GM23338 (cell line): ENCODE measurements at places on chromosomes 4 and X. TPM values are rescaled to one million over a fixed set of nuclear protein-coding genes. Genes with fewer than 3 reads are reported as not detected.

DNA sequence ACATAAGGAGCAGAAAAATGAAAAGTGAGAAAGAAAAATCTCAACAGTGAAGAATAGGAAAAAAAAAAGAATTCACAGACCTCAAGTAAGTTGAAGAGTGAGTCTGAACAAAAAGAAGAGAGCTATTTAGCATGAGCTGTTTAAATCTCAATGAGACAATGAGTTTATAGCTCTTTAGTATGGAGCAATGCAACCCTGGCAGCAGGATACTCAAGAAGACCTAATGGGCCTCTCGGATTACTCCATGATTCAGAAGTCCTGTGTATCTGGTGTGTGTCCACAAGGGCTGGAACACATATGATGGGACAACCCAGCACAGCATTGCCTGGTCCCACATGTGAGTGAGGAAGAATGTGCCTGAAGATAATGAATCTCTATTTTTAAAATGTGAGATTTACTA, 563.1 kb upstream of the INTU start:
- peak; percentile 32 for DNase-seq

GRCh38 chr4:54402880-54403480, 173.9 kb downstream of the PDGFRA start:
- peak; percentile 62 for DNase-seq

DNA sequence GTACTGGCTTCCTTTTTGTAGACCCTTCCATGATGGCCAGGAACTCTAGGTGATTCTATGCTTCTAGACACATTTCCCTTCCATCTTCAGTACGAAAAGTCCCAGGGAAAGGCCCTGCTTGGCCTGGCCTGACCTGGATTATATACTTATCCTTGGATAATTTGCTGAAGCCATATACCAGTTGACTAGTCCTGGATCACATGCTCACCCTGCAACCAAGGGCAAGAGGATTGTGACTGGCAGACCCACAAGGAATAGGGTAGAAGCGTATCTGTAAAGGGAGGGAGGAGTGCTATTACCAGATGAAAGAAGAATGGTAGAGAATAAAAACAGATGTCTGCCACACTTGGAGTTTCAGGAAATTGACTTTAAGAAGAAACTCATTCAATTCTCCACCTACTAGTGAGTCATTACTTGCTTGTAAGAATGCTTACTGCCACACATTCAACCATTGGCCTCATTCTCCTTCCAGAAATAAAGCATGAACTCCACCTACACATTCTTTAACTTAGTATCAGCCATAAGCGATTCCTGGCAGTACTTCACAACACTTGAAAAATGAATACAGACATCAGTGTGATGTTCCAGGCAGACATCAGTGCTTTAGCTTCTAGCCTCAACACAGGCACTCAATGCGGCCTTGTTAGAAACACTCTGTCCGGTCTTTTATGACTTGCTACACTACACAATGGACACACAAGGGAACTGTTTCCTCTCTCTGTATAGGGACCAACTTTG, 141.8 kb downstream of the CBR4 start:
- DNase-seq = no peak

DNA sequence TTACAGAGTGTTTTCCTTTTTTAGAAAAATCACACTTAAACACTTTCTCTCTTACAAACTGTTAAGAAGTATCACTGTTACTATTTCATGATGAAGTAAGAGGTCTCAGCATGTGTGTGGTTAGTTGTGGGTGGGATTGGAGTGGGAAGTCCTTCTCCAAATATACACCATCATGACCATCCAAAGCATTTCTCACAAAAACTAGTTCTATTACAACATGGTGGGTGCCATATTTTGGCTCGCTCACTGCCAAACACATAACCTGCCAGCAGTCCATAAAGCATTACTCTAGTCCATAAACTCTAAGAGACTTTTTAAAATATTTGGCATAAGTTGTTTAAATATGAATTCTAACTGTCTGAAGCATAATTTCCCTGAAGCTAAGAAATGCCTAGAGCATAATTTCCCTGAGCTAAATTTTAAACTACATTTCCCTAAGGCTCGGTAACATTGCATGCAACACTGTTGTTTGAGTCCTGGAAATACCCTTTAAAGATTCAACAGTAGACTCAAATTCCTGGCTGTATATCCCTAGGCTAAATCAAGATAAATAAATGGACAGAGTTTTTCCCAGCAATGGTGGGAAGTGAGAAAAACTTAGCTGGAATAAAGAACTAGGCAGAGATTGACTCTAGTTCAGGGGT, 415.0 kb upstream of the INTU start:
- DNase-seq = no peak

GRCh38 chrX:70313503-70313902, 23.6 kb downstream of the KIF4A start:
- DNase-seq = no peak

DNA sequence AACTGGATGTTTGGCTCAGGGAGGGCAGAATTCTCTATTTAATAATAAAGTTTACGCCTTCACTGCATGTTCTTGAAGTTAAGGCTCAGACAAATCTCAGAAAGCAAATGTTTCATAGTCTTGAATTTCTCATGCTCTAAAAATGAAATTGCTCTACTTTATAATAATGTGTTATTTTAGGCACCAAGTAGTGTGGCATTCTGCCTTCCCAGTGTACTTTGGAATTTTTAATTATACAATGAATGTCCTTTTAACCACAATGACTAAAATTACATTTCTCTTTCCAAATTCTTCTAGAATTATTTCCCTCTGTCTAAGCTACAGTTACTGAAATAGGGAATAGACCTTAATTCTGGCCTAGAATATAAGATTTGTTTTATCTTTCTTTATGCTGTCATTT, 97.9 kb upstream of the PDE5A start:
- no peak for DNase-seq

GRCh38 chrX:154761977-154762536, 607 bp upstream of the DKC1 start:
- DNase-seq = no peak

GRCh38 chr4:156677131-156677531, 294.5 kb downstream of the PDGFC start:
- DNase-seq = peak; percentile 80

DNA sequence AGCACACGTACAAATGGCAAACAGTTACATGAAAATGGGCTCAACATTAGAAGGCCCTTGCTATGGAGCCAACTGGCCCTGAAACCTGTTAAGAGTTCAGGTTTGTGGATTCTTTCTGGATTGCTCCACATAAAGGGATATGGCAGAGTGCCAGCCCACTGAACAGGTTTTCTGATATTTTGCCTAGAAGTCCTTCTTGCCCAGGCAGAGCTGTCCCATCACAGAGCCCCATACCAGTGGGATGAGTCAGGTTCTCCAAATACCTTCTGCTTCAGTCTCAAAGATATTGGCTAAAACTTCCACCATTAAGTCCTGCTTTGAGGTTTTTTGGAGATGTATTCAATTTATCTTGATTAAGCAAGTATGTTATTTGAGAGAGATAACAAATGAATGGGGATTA, 146.8 kb upstream of the IL1RAPL2 start:
- no peak for DNase-seq

DNA sequence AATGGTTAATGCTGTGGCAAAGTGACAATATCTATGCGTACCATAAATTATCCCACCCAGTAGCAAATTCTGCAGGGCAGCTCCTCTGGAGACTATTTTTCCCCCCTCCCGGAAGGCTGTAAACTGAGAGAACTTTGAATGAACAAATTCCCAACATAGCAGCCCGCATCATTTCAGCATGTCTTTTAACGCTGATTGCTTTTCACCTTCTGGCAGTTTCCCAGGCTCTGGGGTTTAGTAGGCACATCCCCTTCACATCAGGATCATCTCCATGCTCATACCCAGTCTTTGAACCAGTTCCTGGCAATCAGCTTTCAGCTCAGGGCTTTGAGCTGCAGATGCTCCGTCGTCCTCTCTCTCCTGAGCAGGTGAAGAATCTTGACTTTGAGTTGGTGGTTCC, 26.6 kb upstream of the WDR1 start:
- DNase-seq = no peak

DNA sequence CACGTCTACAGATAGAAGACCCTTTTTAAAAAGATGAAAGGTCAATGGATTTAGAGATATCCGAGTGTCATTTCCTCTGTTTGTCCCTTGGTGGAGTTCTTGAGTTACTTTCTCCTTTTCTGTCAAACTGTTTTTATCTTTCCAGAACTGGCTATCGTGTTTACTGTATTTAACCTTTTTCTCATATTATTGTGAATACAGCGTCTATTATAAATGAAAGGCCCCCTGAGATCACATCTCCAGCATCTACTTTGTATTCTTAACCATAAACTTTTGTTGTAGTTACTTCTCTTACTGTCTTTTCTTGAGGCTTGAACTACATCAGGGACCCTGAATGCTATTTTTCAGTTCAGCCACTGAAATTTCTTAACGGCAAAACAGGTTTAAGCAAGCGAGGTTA, 4.0 kb upstream of the PCDH7 start:
- peak; percentile 69 for DNase-seq

DNA sequence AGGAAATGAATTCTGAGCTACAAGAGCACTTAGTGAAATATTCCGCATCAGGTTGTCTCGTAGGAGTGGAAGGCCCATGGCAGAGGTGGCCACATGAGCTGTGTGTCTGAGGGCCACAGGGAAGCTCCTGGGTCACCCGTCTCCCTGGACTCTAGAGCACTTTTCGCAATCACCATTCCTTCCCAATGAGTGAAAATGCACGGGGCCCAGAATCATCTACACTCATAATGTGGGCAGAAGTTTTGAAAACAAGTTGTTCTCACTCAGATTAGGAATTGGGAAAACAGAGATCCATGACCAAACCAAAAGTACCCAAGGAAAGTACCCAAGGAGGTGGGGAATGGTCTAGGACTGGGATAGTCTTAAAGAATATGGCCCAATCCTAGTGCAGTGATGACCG, 94.4 kb downstream of the SCD5 start:
- DNase-seq = no peak

DNA sequence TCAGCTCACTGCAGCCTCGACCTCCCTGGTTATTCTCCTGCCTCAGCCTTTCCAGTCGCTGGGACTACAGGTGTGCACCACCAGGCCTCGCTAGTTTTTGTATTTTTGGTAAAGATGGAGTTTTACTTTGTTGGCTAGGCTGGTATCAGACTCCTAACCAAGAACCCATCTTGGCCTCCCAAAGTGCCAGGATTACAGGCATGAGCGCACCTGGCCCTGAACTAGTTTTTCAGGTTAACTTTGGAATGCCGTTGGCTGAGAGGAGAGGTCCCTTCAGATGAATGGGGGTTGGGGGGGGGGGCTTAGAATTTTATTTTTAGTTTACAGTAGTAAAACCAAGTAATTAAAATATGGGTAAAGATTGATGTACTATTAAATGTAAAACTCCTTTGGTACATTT, 23.4 kb upstream of the CWH43 start:
- no peak for DNase-seq

DNA sequence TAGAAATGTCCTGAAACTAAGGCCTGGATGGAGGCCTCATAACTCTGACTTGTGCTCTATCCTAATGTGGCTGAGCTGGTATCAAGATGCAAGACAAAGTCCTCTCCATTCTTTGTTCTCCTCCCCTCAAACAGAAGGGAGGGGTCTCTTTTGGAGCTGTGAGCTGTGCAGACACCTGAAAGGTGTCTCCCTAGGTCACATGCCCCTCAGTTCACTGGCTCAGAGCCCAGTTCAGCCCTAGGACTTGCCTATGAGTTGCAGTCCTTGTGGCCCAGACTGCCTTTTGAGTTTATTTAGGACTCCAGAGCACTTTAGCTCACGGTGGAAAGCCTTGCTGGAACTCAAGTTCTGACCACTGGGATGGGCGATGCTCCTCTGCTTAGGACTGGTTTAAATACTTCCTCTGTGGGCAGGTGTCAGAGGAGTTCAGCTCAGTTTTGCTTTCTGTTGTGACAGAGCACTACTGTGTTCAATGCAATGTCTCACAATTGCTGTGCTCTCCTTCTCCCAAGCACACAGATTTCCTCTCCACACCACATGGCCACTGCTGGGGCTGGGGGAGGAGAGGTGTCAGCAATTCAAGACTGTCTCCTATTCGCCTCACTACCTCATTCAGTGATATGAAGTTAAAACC, 84.8 kb upstream of the ZNF827 start:
- DNase-seq = no peak

- DNase-seq = no peak
Observed at GRCh38 chr4:112808001-112808400, 171.1 kb downstream of the LARP7 start.

DNA sequence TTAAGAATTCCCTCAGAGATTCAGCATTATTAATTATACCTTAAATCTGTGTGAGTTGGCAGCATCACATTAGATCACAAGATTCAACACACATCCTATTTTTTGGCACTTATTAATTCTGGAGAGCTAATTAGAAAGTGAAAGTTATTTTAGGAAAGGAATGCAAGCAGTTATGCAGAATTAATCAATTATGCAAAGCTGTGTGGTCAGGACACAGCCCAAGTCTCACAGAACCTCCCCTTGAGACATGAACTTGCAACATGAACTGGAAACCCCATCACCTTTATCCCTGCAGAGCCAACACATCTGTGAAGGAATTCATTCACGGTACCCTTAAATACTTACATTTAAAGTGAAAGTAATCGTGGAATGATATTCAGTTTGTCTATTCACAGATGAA, 80.5 kb downstream of the TSPAN5 start:
- DNase-seq = no peak

DNA sequence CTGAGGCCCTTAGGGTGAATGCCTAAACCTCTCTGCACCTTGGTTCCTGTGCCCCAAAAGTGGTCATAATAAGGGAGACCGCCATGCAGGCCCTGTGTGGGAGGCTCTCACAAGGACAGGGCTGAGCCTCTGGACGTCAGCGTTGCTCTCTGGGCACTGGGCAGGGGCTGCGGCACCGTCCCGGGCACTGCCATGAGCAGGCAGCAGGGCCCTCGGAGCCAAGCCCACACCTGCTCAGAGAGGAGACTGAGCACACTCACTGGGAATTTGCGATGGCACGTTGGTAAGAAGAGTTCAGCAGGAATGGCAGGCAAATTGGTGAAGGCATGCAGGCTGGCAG, 123.4 kb downstream of the HMX1 start:
- no peak for DNase-seq

The ERVMER34-1 gene
- total RNA-seq = 30.9 and 34.1 TPM in 2 replicates

The TLR1 gene
- 0.07 TPM in 1 of 2 replicates, not detected in the other for total RNA-seq

The SLAIN2 gene
- total RNA-seq = 27.9 and 33.5 TPM in 2 replicates

The ITIH6 gene
- not detected in 2 replicates for total RNA-seq

The PDLIM3 gene
- 18.0 and 19.5 TPM in 2 replicates for total RNA-seq

The RNF113A gene
- 10.2 and 10.9 TPM in 2 replicates for total RNA-seq
